ENCODE measurements at places on chromosomes 2 and 18.

DNA sequence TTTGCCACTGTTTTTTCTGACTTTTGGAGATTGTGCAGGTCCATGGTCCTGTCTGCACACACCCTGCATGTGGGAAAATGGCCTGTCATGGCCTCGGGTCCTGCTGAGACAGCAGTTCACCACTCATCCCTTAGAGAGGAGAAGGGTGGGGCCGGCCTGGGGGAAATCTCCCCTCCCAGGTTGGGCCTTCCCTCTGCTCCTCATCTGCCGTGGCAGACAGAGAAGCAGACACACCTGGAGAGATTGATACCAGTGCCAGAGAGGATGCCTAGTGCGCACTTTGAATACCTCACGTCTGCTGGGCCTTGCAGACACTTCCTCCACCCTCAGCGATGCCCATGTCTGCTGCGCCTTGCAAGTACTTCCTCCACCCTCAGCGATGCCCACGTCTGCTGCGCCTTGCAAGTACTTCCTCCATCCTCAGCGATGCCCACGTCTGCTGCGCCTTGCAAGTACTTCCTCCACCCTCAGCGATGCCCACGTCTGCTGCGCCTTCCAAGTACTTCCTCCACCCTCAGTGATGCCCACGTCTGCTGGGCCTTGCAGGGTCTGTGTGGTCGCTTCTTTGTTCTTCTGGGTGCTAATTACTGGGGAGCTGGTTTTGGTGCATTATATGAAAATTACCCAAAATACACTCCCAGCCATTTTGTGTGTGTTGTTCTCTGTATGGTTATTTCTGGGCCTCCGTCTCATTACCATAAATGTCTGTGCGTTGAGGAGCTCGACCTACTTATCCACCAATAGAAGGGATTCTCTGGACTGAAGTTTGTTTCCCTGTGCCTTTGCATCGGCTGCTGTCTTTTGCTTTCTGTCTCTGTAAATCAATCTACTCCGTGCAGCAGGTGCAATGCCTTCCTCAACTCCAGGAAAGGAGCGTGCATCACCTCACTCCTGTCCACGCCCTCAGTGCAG, 186.9 kb upstream of the PXDN start:
- no peak for DNase-seq

- no peak for DNase-seq
Measured at GRCh38 chr18:11162462-11162861, 13.1 kb upstream of the PIEZO2 start.

GRCh38 chr2:187876554-187876953, 322.3 kb upstream of the TFPI start:
- DNase-seq: no peak

DNA sequence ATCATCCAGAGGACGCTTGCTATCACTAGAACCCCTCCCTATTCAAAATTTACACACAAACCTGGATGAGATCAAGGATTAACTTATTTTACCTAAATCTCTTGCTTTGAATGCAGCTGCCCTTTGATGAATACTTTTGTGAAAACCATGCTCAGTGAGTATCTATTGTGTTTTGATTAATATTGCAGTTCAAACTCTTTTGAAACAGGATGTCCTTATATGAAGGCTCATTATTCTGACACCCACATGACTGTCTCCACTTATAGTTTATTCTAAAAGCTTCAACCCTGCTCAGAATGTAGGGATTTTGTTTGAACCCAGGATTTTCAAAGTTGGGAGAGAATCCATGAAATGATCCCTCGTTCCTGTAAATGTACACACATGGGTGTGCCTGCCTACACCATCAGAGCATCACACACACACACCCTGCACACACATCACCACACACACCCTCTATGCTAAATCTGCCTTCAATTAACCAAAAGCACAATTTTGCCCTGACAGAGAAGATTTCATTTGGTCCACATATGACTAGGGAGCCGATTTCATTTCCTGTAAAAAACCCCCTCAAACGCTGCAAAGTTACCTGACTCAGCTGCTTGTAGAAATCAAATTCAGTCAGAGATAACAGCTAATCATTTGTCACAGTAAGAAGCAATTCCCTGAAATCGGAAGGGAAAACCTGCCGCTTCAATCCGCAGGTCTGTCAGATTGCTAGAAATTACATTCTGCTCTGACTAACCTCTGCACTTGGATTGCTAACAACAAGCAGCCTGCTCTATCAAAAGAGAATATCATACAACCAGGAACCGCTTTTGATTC, 65.2 kb downstream of the ZEB2 start:
- DNase-seq: peak; percentile 34

GRCh38 chr2:37671009-37671815, at the start of gene CDC42EP3:
Gene CDC42EP3, minus strand, starts transcription at chr2:37671642. Its CDS starts 25,055 bp downstream, at chr2:37646587.
- DNase-seq: no peak

DNA sequence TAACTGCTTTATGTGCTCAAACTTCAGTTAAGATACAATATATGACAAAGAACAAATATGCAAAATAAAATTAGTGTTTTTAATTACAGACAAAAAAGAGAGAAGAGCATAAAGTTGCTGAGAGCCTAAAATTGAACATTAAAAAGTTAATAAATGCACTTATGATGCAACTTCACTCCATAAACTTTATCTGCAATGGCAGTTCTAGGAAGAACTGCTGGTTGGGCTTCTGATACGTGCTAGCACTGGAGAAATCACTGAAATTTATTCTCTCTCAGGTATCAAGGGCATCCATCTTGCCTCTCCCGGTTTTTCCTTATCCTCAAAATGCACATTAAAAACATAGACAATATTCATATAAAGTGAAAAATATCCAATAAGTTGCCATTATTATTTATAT, 35.7 kb downstream of the MYO3B start:
- DNase-seq: no peak

DNA sequence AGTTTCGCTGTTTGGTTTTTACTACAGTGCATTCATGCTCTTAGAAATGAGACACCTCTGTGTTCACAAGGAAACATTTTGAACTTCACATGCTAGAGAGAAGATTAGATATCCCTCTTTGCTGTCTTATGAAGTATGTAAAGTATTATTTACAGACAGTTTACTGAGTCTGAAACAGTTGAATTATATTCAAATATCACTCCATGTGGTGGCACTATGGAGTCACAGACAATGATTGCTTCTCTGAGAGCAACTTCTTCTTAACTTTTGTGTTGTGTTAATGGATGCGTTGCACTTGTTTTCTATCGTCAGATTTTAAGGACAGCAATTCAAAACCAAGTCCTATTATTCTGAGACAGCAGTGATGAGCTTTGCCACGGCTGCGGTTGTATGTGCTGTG, 823.6 kb downstream of the GALR1 start:
- no peak for DNase-seq

GRCh38 chr18:58100154-58100553, 56.1 kb downstream of the NEDD4L start:
- DNase-seq: no peak

DNA sequence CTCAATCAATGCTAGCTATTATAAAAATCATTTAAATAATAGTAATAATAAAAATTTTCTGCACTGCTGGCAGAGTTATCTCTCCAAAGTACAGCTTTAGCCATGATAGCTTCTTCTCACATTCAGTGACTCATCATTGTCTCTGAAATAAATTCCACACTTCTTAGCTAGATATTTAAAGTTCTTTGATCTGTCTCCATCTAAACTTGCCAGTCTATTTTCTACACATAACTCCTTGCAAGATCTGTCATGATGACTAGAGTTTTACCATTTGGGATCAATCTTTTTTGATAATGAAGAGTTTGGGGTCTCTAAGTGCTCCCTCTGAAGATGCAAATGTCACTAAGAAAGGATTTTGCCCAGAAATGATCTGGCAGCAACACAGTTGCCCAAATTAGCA, 155.4 kb upstream of the LHCGR start:
- DNase-seq: no peak

DNA sequence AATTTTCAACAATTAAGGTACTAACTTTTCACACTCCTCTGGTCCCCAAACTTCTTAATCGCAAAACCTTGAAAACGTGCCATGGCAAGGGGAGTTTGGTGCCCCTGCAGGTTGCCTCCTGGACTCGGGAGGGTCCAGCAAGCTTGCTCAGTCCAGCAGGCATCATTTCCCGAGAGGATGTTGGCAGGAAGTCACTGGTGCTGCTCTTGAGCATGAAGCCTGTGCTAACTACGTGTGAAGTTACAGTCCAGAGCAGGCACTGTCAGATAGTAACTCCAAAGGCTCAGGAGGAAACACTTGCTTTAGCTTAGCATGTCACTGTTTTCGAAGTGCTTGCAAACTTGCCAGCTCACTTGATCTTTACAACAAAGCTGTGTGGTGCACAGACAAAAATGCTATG, 215.4 kb downstream of the MYCN start:
- no peak for DNase-seq

GRCh38 chr2:120842456-120843439, 107.1 kb downstream of the GLI2 start:
- DNase-seq: no peak
